Chondrocyte (in vitro differentiated cells): ENCODE measurements at places on chromosomes 3 and 15. TPM values are rescaled to one million over a fixed set of nuclear protein-coding genes. Genes with fewer than 3 reads are reported as not detected.

GALNT15 gene
- 0.28 to 1.2 TPM (median 0.40 TPM) in 3 replicates for total RNA-seq

DNA sequence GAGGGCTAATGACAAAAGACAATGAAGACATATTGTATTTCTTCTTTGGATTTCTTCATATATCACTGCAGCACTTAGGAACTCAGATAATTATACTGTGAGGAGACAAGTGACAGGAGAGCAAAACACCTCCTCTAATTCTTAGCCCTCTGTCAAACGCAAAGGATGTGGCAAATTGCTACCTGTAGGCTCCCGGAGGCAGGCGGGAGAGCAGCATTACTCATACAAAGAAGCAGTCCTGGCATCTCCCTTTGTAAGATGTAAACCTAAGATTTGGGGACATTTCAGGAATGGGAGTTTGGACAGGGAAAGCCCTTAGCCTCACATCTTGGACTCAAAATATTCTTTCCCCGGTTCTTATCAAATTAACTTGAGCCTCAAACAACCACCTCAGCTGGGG lies 460.8 kb downstream of the SOX2 start:
- no peak overlapping the region for H3K27ac ChIP-seq
- H3K4me1 ChIP-seq: no peaks in the 10 kb centered on the region
- DNase-seq: no peak
- H3K27me3 ChIP-seq: peaks cover 14% of the 10 kb centered on the region

SNTN gene
- not detected in 3 replicates for total RNA-seq

TMEM108 gene
- 1.7 to 7.1 TPM (median 5.6 TPM) in 3 replicates for total RNA-seq
